ENCODE measurements at places on chromosomes 5 and 9.

- no peak for DNase-seq
Observed at GRCh38 chr5:116559239-116559638, 15.4 kb downstream of the SEMA6A start.

DNA sequence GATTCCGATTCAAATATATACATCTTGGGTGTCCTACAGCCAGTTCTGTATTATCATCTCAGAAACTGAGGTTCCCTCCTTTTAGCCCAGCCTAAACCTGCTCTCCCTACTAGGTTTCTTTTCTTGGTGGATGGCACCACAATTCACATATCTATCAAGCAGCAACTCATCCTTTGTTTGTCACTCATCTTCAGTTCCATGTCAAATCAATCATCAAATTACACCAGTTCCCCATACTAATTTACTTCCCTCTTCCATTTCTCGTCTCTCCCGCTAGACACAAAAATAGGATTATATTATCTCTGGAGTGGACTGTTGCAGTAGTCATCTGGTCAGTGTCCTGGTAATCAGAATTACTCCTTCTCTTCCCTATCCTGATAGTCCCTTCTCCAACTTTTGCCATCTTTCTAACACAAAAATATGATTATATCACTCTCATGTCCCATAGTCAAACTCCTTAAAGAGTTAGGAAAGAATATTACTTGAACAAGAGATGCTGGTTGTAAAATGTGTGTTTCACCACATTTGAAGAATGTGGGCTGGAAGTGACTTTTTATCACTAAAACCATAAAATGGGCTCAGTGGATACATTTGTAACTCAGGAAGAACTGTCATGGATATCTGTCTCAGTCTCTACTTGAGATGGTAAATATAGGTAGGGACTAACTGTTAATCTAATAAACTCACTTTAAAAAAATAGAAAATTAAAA is 69.1 kb upstream of the RICTOR start:
- DNase-seq: no peak

- DNase-seq: no peak
Observed at GRCh38 chr5:108548684-108549596, 167.0 kb upstream of the FBXL17 start.

GRCh38 chr5:124865603-124866354 is 119.3 kb upstream of the ZNF608 start:
- peak; percentile 38 for DNase-seq

DNA sequence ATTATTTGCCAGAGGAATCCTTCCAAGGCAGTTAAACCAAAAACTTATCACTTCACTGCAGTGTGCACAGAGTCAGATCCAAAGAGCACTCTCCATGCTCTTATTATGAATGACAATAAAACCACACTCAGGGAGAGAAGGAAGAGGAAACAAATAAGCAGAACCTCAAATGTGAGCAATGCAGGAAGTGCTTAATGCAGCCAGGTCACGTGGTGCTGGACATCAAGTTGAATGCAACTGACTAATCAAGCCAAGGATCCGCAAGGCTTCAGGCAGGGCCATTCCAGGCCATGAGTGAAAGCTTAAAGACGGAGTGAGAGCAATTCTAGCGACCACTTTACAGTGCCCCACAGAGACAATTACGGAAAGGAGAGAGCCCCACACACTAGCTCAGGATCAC is 230.4 kb upstream of the PUM3 start:
- DNase-seq: no peak

DNA sequence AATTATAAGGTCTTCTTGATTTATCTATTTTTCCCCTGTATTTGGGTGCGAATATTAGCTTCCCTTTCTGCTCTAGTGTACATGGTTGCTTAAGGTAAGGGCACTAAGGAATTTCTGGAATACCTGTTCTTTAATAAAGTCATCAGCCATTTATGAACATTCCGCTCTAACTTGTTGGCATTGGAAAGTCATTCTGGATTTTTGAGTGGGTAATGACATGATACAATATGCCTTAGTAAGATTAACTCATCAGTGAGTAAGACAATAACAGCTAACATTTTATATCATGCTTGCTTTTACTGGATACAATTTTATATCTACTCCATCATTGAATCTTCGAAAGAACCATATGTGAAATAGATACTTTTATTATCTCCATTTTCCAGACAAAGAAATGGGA is 196.1 kb downstream of the ARRDC3 start:
- DNase-seq: no peak

GRCh38 chr9:95193067-95193466 is 124.4 kb downstream of the FANCC start:
- DNase-seq: peak; percentile 13

DNA sequence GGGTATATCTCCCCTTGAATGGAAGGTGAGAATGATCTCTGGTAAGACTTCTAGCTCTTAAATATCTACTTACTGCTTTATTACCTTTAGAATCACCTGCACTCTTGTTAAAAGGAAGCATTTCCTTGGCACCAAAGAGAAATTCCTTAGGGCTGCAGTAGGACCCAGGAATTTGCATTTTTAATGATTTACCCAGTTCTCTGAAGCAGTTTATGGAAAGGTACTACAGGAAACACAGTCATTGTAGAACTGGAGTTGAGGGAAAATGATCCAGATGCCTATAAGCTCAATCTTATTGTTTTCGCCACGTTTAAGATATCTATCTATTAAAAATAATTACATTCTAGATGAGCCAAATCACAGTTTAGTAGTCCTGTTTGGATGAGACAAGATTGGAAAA is 9.5 kb upstream of the C9 start:
- no peak for DNase-seq

GRCh38 chr5:90983148-90983547 is 400.0 kb downstream of the ARRDC3 start:
- DNase-seq: no peak

GRCh38 chr9:114261987-114262386 is 60.9 kb upstream of the ORM1 start:
- DNase-seq: no peak

GRCh38 chr5:37777432-37778130 is 62.3 kb downstream of the GDNF start:
- DNase-seq: no peak

GRCh38 chr9:124212381-124213050 is 45.2 kb upstream of the NEK6 start:
- no peak for DNase-seq

- DNase-seq: no peak
Observed at GRCh38 chr9:97772145-97772544, 75.0 kb upstream of the XPA start.

- no peak for DNase-seq
Observed at GRCh38 chr5:71769287-71769686, 50.2 kb downstream of the CARTPT start.

DNA sequence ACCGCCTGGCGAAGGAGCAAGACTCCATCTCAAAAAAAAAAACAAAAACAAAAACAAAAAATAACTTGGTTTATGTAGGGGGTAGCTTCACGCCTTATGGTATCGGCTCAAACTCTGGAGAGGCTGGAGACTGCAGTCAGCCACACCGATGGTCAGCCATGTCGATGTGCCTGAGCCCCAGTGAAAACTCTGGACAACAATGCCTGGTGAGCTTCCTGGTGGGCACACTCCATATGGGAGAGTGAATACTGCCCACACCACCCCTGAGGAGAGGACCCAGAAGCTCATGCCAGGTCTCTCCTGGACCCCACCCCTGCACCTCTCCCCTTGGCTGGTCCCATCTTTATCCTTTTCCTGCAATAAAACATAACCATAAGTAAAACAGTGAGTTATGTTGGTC is 19.6 kb downstream of the IPPK start:
- no peak for DNase-seq
